ENCODE measurements at places on chromosomes 3 and 15.

GRCh38 chr3:58062472-58062871 is 54.2 kb downstream of the FLNB start:
- no peak for DNase-seq

- DNase-seq: no peak
Observed at GRCh38 chr3:12187448-12188327, 29.0 kb upstream of the TIMP4 start.

DNA sequence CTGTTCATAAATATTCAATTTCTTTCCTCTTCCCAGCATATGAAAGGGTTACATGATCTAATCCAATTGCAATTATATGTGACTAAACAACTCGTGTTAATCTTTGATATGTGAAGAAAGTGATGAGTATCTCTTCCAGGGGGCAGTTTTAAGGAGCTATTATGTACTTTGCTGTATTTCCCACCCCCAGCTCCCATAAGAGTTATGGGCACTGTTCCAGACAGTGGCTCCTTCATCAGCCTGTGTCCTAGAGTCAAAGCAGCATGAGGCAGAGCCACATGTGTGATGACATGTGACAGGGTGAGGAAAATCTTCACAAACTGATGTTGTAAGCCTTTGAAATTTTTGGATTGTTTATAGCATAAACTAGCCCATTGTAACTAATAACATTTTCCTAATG is 315.4 kb downstream of the DIPK2A start:
- DNase-seq: no peak

- no peak for DNase-seq
Observed at GRCh38 chr3:8341821-8342247, 159.8 kb upstream of the LMCD1 start.

- DNase-seq: no peak
Observed at GRCh38 chr3:108182339-108182738, 39.9 kb downstream of the IFT57 start.

- no peak for DNase-seq
Observed at GRCh38 chr15:44102675-44103254, 92.3 kb downstream of the FRMD5 start.

- no peak for DNase-seq
Observed at GRCh38 chr15:47485419-47485818, 231.9 kb upstream of the SEMA6D start.

- no peak for DNase-seq
Observed at GRCh38 chr15:29621616-29622015, 200.7 kb downstream of the TJP1 start.

Measured in ascending aorta (tissue), 2 donors.